CD8-positive, alpha-beta memory T cell (primary cell): ENCODE measurements at places on chromosomes 1 and 21. TPM values are rescaled to one million over a fixed set of nuclear protein-coding genes. Genes with fewer than 3 reads are reported as not detected.

The PROX1 gene
- total RNA-seq: not detected

The KCNA2 gene
- 0.35 TPM for total RNA-seq

The LRRC8B gene
- 36.9 TPM for total RNA-seq

The C1orf210 gene
- not detected for total RNA-seq

The TRIM58 gene
- total RNA-seq: 0.09 TPM

The MPL gene
- total RNA-seq: not detected
